ENCODE measurements at places on chromosomes 12 and 14. TPM values are rescaled to one million over a fixed set of nuclear protein-coding genes. Genes with fewer than 3 reads are reported as not detected.

The NOS1 gene
- total RNA-seq = 8.3 TPM

The OTX2 gene
- total RNA-seq = not detected

The TMTC2 gene
- total RNA-seq = 30.7 TPM

The GZMB gene
- total RNA-seq = 1.1 TPM

The ADCY6 gene
- total RNA-seq = 35.3 TPM

The MYH6 gene
- 3.1 TPM for total RNA-seq

The GLIPR1L1 gene
- 1.0 TPM for total RNA-seq

The ESRRB gene
- 0.32 TPM for total RNA-seq

The NANOG gene
- total RNA-seq = 0.05 TPM

The BIN2 gene
- total RNA-seq = 2.6 TPM

The MDP1 gene
- total RNA-seq = 25.5 TPM

GRCh38 chr14:64743061-64743460 lies 38.8 kb downstream of the PLEKHG3 start:
- DNase-seq = no peak

- DNase-seq = no peak
These were observed 80.2 kb downstream of the NOC4L start for GRCh38 chr12:132224484-132224883.

GRCh38 chr14:26370115-26370514 lies 227.7 kb downstream of the NOVA1 start:
- DNase-seq = no peak

DNA sequence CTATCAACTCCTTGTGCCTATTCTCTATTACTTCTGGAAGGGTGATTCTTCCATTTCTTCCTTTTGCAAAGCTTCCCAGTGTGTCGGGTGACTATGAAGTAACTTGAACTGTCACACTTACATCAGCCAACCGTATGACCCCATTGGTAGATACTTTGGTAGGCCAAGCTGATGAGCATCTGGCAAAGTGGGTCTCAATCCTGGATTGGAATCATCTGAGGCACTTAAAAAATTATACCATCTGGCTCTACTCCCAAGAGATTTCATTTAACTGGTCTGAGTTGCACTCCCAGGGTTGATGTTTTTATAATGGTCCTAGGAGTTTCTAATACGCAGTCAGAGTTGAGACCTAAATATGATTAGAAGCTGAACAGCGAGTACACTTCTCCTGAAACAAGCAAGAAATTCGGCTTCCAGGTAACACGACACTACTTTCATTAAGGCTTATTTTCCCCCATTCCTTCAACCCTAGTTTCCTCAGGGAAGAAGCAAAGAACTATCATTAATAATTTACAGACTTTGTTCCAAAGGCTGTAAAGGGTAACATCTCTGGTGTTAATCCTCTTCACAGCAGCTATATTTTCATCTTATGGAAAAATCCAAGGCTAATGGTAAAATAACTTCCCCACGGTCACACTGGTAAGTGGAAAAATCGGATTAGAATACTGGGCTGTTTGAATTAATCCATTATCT lies 76.8 kb downstream of the PDE6H start:
- no peak for DNase-seq

- no peak for DNase-seq
These were observed 42.5 kb downstream of the WDR20 start for GRCh38 chr14:102182190-102182589.

DNA sequence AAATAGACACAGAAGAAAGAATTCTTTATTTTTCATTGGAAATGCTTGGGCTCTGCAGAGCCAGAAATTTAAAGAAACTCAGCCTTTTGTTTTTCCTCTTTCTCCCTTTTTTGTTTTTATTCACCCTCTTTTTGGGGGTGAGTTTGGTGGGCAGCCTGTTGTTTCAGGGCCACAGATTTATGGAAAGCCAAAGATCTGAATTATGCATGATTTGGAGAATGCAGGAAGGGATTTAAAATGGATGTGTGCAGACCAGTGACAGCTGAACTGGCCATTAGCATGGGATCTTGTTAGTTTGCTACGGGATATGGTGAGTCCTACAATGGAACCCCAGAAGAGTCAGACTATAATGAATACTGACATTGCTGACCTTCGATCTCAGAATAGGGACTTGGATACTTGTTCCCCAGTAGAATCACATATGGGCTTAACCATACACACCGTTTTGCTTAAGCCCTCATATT lies 7.7 kb upstream of the ATXN2 start:
- DNase-seq = no peak

- no peak for DNase-seq
These were observed 30.8 kb downstream of the TMTC3 start for GRCh38 chr12:88172844-88173407.

- DNase-seq = no peak
These were observed 26.2 kb downstream of the MEG3 start for GRCh38 chr14:100851946-100852620.

GRCh38 chr12:129594098-129594497 lies 309.7 kb downstream of the TMEM132D start:
- DNase-seq = no peak

DNA sequence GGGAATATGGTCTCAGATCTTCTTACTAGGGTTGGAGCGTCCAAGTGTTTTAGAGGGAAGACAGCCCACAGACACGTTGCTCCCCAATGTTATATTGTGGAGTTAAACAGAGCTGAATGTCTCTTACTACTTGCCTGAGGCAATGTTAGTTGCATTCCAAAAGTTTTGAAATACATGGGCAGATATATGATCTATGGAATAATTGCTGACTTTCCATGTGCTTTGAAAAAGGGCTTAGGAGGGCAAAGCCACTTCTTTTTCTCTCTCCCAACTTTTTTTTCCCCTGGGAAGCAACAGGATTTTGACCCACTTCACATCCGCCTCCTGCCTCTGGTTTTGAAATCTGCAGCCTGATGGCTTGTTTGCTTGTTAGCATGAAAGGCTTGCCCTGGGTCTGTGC lies 33.7 kb upstream of the PAX9 start:
- no peak for DNase-seq

DNA sequence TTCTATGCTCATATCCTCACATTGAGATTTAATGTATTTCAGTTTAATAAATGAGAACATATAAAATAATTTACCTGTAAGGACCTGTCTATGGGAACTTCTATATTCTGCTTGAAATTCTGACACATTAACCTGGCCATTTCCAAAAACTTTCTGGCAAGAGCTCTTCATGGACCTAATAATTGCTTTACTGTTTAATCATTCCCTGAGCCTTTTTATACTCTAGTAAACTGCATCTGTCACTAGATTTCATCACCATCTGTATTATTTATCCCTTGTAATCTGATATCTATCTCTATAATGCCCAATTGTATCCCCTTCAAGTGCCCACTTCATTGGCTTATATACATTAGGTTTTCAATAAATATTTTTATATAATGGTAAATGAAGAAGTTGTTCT lies 327.7 kb downstream of the RAD51B start:
- DNase-seq = no peak

DNA sequence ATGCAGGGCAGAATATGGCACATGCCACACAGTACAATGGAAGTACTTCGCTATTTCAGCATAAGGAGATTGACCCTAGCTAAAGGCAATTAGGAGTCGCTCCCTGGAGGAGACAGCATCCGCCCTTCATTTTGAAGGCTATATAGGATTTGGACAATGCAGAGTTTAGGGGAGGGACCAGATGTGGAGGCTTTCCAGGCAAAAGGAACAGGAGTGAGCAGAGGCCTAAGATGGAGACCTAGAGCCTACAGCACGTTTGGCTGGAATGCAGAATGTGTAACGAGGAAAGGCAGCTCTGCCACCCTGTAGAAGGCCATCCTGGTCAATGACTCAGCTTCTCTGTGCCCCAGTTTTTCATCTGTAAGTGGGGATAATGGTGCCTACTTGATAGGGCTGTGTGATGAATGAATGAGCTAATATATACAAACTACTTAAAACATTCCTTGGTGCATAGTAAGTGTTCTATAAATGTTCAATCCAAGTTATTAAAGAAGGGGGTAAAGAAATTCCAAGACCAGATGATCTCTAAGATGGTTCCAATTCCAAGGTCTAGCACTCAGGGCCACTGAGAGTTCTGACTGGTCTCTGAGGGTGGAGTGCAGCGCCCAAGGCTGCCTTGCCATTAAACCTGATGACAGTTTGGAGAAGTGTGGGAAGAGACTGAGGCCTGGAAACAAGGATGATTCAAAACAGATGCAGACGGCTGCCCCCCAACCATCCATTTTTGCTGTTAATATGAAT lies 54.3 kb upstream of the FRMD6 start:
- no peak for DNase-seq

GRCh38 chr12:112901271-112901670 lies 5.5 kb upstream of the OAS1 start:
- DNase-seq = no peak

DNA sequence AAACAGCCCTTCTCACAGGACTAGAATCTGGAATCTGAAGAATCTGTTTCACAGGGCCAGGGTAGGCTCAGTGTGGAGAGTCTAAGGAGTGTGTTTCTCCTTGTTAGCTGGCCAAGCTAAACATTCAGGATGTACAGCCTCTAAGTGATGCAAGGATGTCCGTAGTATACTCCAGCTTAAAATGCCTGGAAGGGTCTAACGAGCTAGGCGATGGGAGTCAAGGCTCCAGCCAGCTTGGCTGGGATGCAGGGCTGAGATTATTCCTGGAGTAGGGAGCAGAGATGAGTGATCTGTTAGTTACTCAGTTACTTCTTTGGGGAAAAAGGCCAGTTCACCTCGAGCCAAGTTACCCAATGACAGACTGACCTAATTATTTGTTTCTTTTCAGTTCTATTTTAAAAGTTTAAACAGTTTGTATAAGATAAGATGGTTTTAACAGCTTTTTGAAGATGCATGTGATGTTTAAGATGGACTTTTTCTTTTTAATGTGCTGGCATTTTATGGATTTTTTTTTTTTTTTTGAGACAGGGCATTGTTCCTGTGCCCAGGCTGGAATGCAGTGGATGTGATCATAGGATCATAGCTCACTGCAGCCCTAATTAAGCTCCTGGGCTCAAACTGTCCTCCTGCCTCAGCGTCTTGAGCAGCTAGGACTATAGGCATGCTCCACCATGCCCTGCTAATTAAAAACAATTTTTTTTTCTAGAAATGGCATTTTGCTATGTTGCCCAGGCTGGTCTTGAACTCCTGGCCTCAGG lies 41.1 kb downstream of the SYNE2 start:
- DNase-seq = peak; percentile 23

DNA sequence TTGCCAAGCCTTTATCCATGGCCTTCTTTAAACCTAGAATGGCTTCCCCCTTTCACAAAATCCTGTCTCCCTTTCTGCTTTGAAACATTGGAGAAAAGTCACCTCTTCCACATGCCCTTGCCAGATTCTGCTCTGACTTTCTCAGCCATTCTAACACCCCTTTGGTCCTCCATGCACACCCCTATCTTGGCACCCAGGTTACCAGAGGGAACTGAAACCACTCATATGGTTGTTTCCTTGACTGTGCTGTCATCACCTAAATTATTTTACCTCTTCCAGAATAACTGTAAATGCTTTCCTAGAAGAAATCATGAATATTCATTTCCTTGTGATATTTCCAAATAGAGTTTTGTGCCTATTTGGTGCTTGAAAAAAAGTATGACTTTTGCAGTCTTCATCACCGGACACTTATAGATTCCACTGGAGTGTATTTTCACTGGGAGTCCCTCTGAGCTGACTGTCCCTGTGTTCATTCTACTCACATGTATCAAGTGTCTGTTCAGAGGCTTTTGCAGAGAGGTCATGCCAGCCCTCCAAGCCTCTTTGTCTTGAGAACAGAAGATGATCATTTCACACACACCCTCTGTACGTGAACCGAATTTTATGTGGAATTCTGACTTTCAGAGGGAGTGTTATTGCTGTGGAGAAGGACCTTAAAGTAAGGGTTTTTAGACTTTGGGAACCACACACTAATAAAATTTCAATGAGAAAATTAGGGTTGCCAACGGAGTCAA lies 74.1 kb downstream of the PLXNC1 start:
- no peak for DNase-seq

- no peak for DNase-seq
These were observed 31.0 kb upstream of the BTG1 start for GRCh38 chr12:92176646-92177045.

DNA sequence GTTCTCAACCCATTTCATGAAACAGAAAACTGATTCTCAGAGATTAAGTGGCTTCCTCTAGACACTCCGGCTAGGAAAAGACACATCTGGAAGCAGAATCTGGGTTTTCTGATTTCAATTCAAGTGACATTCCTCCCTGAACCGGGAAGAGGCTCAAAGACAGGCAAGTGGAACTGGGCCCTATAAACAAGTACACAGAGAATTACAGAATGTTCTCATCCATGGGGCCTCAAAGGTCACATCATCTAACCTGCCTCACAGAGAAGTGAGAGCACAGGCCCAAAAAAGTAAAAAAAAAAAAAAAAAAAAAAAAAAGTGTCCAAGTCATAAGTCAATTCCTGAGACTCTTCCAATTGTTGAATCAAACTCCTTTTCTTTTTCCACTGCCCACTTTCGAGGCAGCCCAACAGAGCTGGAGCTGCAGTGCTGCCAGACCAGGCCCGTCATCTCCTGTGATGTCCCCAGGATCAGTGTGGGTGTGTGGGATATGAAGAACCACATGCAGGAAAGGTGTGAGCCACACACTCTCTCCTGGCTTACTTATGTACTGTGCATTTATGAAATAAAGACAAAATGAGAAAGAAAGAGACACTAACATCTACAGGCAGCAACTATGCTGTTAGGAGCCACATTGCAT lies 2.8 kb upstream of the KRT1 start:
- DNase-seq = no peak

DNA sequence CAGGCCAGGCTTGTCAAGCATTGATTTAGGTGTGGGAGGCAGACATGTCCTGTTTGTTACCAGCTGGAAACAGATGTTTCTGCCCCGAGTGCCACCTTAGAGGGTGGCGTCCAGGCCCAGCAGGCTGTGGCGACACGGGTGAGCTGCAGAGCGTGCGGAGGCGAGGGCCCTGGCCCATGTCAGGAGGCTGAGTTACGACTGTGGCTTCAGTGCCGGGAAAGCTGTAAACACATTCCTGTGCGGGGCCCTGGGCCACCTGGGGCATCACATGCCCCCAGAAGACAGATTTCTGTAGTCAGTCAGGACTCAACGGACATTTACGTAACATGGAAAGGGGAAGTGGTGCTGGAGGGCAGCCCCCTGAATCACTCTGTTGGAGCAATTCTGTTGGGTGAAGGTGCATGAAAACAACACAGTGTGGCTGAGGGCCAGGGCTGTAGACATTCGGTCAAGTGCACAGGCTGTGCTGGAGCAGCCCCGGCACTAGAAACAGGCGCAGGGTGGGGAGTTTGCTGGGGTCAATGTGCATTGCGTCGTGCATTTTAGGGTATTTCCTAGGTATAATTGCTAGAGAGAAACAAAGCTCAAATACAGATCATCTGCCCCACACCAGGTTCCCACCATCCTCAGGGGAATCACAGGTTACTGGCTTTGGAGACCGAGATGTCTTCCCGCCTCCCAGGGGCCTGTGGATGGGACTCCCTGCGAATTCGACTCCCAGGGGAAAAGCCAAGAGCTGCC lies 291.8 kb downstream of the TMEM121 start:
- DNase-seq = no peak

GRCh38 chr12:114668151-114668885 lies 15.7 kb downstream of the TBX3 start:
- peak; percentile 94 for DNase-seq

GRCh38 chr12:19227190-19227879 lies 97.8 kb downstream of the PLEKHA5 start:
- DNase-seq = no peak
